ENCODE measurements at places on chromosomes 7 and 10.

DNA sequence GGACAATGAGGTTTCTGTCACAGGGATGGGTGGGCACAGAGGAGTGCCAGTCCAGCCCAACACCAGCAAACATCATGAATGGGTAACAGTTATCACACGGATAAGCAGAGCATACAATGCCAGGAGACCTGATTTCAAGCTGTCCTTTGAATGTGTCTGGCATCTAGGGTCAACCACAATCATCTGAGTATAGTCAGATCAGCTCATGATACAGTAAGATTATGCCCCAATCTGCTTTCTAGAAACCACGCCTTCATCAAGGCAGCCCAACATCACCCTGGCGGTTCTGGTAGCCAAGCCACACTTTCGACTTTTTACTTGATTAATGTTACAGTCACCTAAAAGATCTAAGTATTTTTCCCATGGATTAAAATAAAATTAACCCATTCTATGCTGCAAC is 10.5 kb downstream of the FAM171A1 start:
- no peaks in the 10 kb centered on the region for H3K27me3 ChIP-seq
- H3K4me1 ChIP-seq = peaks cover 4% of the 10 kb centered on the region
- H3K4me3 ChIP-seq = no peak overlapping the region

DNA sequence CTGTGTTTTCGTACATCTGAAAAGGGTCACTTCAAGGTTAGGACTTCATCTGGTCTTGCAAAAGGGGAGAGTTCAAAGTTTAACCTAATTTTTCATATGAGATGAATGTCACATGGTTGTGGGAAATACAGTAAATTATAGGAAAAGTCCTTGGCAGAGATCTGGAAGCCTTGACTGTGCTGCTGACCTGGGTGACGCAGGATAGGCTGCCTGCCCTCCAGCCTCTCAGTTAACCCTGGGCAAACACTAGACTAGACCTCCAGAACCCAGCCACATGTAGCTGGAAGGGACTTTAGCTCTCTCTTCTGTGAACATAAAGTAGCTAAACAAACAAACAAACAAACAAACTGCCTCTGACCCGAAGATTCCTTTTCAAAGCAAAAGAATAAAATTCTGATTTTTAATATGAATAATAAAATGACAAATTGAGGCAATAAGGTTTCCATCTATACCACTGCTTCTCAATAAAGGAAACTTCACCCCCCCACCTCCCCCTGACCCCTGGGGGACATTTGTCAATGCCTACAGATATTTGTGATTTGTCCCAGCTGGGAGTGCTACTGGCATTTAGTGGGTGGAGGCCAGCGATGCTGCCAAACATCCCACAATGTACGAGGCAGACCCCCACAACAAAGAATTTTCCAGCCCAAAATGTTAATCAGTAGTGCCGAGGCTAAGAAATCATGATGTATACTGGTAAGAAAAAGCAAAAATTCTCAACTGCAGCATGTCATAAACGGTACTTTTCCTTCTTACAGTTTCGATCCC is 75.2 kb upstream of the PRR15 start:
- no peak overlapping the region for H3K4me3 ChIP-seq
- peaks cover 36% of the 10 kb centered on the region for H3K4me1 ChIP-seq
- H3K36me3 ChIP-seq = no peaks in the 10 kb centered on the region
- DNase-seq = no peak
- H3K27ac ChIP-seq = peak overlapping the region; percentile 11

- peaks cover 6% of the 10 kb centered on the region for H3K4me1 ChIP-seq
- DNase-seq = no peak
Observed at GRCh38 chr10:126684171-126684745, 13.8 kb upstream of the C10orf90 start.

GRCh38 chr7:24659505-24659904 is 86.3 kb downstream of the PALS2 start:
- H3K36me3 ChIP-seq = peaks cover 13% of the 10 kb centered on the region
- H3K27me3 ChIP-seq = no peaks in the 10 kb centered on the region
- no peak for DNase-seq
- no peak overlapping the region for H3K27ac ChIP-seq
- no peak overlapping the region for H3K4me3 ChIP-seq

DNA sequence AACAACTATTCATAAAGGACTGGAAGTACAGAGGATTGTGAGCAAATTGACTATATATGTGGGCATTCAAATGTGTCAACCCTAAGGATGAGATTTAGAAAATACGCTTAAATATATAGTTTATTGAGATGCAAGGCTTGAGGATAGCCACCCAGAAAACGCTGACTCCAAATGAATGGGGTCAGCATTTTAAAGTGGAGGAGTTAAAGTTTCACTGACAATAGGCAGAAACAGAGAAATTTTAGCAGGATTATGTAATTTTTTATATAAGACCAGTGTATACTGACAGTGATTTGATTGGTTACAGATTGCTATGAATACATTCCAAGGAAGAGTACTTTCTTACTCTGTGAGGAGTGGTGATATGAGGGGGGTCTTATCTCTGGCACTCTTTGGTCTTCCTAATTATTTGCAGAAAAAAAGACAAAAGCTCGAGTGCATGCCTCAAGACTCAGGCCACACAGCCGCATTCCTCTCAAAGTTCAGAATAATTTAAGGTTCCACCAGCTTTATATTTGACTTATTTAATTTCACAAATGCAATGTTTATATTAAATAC is 38.6 kb upstream of the ARL4A start:
- H3K4me3 ChIP-seq = no peak overlapping the region
- H3K27ac ChIP-seq = peak overlapping the region; percentile 81
- H3K4me1 ChIP-seq = peaks cover 11% of the 10 kb centered on the region

DNA sequence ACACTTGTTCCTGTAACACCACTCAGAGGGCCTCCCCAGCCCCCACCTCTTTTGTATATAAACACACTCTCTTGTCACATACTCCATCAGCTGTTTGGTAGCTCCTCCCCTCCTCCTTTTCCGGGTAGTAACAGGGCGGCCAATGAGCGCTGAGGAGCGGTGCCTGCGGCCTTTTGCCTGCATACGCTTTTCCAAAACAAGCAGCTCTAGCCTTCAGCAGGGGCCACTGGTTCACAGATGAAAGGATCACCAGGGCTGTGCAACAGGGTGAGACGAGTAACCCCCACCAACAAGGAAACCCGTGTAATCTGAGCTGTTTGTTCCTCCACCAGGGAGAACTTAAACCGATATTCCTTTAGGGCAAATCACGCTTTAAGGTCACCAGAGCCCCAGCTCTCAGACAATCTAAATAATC is 3.9 kb downstream of the UBE2H start:
- peak; percentile 86 for DNase-seq
- no peaks in the 10 kb centered on the region for H3K27me3 ChIP-seq
- peaks cover 15% of the 10 kb centered on the region for H3K36me3 ChIP-seq
- no peak overlapping the region for H3K4me3 ChIP-seq
- peaks cover 15% of the 10 kb centered on the region for H3K4me1 ChIP-seq

DNA sequence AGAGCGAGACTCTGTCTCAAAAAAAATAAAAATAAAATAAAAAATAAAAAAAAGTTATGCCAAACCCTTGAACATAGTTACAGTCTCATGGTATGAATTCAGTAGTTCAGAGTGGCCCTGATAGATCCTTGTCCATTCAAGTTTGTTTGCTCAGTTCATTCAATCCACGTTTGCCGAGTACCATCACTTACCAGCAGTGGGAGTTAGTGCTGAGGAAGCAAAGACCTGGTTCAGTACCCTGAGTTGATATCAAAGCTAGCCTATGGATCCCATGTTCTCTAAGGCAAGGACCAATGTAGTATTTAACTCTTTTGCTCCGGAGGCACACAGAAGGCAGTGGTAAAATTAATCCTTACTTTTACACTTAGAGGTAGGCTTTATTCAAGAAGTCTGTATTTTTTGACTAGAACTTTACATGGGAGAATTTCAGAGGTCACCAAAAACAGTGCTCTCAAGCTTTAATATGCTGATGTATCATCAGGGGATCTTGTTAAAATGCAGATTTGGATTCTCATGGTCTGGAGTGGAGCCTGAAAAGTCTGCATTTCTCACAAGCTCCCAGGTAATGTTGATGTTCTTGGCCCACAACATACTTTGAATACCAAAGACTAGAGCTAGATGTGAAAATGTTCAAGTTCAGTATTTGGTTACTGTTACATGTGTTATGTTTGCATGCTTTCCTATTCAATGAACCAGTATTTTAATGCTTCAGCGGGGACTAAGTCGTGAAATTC is 38.1 kb upstream of the HBP1 start:
- no peak overlapping the region for H3K27ac ChIP-seq
- no peak for DNase-seq
- peaks cover 7% of the 10 kb centered on the region for H3K4me1 ChIP-seq
- no peaks in the 10 kb centered on the region for H3K36me3 ChIP-seq
- H3K4me3 ChIP-seq = no peak overlapping the region

DNA sequence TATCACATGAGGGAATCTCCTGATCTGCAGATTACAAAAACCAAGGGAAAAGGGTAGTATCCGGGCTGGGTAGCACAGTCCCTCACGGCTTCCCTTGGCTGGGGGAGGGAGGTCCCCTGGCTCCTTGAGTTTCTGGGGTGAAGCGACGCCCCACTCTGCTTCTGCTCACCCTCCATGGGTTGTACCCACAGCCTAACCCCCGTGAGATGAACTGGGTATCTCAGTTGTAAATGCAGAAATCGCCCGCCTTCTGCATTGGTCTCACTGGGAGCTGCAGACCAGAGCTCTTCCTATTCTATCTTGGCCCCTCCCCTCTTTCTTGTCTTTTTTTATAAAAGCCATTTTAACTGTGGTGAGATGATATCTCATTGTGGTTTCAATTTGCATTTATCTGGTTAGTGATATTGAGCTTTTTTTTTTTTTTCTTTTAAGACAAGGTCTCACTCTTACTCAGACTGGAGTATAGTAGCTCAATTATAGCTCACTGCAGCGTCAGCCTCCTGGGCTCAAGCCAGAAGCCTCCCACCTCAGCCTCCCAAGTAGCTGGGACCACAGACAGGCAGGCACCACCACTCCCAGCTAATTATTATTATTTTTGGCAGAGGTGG is 87.8 kb downstream of the ABCC2 start:
- no peak overlapping the region for H3K4me3 ChIP-seq
- DNase-seq = no peak
- peaks cover 4% of the 10 kb centered on the region for H3K36me3 ChIP-seq
- no peak overlapping the region for H3K27ac ChIP-seq
- peaks cover 3% of the 10 kb centered on the region for H3K27me3 ChIP-seq

GRCh38 chr10:24790073-24790472 is 66.4 kb upstream of the ARHGAP21 start:
- DNase-seq = no peak
- H3K27me3 ChIP-seq = peaks cover 3% of the 10 kb centered on the region
- H3K36me3 ChIP-seq = no peaks in the 10 kb centered on the region
- no peaks in the 10 kb centered on the region for H3K4me1 ChIP-seq
- H3K27ac ChIP-seq = no peak overlapping the region
- H3K4me3 ChIP-seq = no peak overlapping the region

DNA sequence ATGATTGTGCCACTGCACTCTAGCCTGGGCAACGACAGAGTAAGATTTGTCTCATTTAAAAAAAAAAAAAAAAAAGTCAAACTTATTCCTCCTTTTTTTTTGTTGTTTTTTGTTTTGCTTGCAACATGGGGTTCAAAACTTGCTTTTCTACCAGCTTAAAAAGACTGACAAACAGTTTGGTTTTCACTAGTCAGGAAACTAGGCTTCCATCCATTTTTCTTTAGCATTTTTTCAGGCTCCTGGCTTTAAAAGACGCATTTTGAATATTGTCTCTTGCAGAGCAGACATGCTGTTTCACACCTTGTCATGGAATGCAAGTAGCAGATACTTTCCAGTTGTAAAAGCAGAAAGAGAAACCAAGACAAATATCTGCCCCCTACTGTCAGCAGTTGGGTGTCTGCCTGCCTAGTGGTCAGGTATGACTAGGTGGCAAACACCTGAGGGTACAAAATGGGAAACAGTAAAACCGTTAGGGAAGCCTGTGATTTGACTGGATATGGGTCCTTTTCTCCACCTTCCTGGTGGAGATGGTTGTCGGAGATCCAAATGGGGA is 139.9 kb downstream of the CCDC71L start:
- no peaks in the 10 kb centered on the region for H3K36me3 ChIP-seq
- H3K4me1 ChIP-seq = no peaks in the 10 kb centered on the region
- H3K27ac ChIP-seq = no peak overlapping the region
- peaks cover 15% of the 10 kb centered on the region for H3K27me3 ChIP-seq
- no peak for DNase-seq

- H3K27ac ChIP-seq = no peak overlapping the region
- H3K36me3 ChIP-seq = peaks cover 7% of the 10 kb centered on the region
- H3K27me3 ChIP-seq = peaks cover 5% of the 10 kb centered on the region
- no peak overlapping the region for H3K4me3 ChIP-seq
- no peak for DNase-seq
Observed at GRCh38 chr7:23208316-23208715, 26.5 kb downstream of the NUP42 start.

GRCh38 chr7:87993269-87993668 is 59.2 kb downstream of the ADAM22 start:
- DNase-seq = no peak
- no peak overlapping the region for H3K27ac ChIP-seq
- no peaks in the 10 kb centered on the region for H3K27me3 ChIP-seq
- no peaks in the 10 kb centered on the region for H3K4me1 ChIP-seq
- H3K36me3 ChIP-seq = no peaks in the 10 kb centered on the region

- DNase-seq = no peak
- H3K27ac ChIP-seq = no peak overlapping the region
Observed at GRCh38 chr7:155799514-155799913, 12.7 kb downstream of the SHH start.

GRCh38 chr7:4240042-4240441 is 442.1 kb upstream of the FOXK1 start:
- no peak overlapping the region for H3K4me3 ChIP-seq
- H3K4me1 ChIP-seq = peaks cover 10% of the 10 kb centered on the region
- DNase-seq = no peak
- no peak overlapping the region for H3K27ac ChIP-seq
- no peaks in the 10 kb centered on the region for H3K27me3 ChIP-seq

DNA sequence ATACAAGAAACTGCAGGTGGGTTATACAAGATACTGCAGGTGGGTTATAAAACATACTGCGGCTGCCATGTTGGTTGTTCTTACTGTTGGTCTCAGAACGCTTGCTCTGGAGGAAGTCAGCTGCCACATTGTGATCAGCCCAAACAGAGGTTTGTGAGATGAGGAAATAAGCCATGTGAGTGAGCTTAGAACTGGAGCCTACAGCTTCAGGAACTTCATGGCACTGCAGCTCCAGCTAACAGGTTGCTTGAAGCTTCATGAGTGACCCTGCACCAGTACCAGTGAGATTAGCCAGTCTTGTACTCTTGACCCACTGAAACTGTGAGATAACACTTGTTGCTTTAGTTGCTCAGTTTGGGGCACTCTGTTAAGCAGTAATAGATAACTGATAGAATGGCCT is 74.5 kb upstream of the PRKCQ start:
- no peak overlapping the region for H3K4me3 ChIP-seq
- DNase-seq = no peak
- H3K27me3 ChIP-seq = peaks cover 24% of the 10 kb centered on the region
- no peaks in the 10 kb centered on the region for H3K36me3 ChIP-seq
- H3K27ac ChIP-seq = no peak overlapping the region

- H3K27me3 ChIP-seq = peaks cover 5% of the 10 kb centered on the region
- no peaks in the 10 kb centered on the region for H3K36me3 ChIP-seq
- H3K27ac ChIP-seq = no peak overlapping the region
- no peak for DNase-seq
- no peak overlapping the region for H3K4me3 ChIP-seq
- no peaks in the 10 kb centered on the region for H3K4me1 ChIP-seq
Observed at GRCh38 chr7:157826566-157826965, 489.8 kb downstream of the DNAJB6 start.
